ENCODE measurements at places on chromosomes 16 and 17. TPM values are rescaled to one million over a fixed set of nuclear protein-coding genes. Genes with fewer than 3 reads are reported as not detected.

GRCh38 chr17:47872651-47873161 lies 21.7 kb upstream of the SP6 start:
- no peak for DNase-seq

- DNase-seq = no peak
These were observed 4.2 kb downstream of the SRSF2 start for GRCh38 chr17:76732734-76733617.

- no peak for DNase-seq
These were observed 349.2 kb upstream of the SALL1 start for GRCh38 chr16:51500306-51500705.

GRCh38 chr17:13970531-13970930 lies 98.8 kb upstream of the COX10 start:
- DNase-seq = no peak

DNA sequence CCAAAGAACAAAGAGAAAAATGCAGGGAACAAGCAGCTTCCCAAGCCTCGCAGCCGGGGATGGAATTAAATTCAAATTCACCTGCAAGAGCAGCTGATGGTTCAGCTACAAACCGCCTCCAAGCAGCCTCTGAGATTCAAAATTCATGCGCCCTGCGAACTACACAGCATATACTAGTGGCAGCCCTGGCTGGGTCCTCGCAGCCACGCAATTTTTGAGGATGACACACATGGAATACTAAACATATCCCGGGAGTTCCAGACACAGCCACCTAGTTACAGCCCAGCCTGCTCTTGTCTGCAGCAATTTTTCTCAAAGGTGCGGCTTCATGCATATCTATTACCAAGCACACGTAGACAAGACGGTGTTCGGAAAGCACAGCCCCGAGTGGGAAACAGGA lies 35.9 kb upstream of the KIFC3 start:
- no peak for DNase-seq

DNA sequence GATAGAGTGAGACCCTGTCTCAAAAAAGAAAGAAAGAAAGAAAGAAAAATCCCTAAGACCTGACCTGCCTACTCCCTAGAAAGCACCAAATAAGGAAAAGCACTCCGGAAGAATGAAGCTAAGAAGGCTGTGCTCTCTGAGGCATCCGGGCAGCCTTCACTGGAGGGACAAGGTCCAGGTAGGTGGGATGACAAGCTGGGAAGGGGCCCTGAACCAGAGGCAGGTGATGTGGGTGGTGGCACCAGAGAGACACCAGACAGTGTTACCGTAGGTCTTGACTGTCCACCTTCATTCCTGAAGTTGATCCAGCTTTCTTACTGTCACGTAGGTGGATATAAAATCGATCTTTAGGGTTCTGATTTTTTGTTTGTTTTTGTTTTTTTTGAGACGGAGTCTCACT lies 26.3 kb downstream of the SMTNL2 start:
- no peak for DNase-seq

GRCh38 chr16:14179116-14179515 lies 108.0 kb downstream of the MRTFB start:
- no peak for DNase-seq

DNA sequence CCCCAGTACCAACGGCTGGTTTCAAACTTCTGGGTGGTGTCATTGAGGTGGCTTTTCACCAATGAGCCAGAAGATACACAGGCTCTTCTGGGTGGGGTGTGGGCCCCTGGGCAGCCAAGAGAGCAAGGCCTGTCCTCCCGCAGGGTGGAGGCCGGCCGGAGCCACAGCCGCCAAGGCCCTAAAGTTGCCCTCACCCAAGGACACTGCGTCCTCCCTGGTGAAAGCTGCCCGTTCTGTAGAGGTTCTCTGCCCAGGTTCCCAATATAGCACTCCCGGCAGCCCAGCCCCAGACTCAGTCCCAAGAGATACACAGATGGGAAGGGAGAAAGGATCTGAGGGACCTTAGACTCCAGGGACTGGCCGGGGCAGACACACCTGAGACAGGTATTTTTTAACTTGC lies 10.7 kb upstream of the CACNG1 start:
- DNase-seq = no peak

DNA sequence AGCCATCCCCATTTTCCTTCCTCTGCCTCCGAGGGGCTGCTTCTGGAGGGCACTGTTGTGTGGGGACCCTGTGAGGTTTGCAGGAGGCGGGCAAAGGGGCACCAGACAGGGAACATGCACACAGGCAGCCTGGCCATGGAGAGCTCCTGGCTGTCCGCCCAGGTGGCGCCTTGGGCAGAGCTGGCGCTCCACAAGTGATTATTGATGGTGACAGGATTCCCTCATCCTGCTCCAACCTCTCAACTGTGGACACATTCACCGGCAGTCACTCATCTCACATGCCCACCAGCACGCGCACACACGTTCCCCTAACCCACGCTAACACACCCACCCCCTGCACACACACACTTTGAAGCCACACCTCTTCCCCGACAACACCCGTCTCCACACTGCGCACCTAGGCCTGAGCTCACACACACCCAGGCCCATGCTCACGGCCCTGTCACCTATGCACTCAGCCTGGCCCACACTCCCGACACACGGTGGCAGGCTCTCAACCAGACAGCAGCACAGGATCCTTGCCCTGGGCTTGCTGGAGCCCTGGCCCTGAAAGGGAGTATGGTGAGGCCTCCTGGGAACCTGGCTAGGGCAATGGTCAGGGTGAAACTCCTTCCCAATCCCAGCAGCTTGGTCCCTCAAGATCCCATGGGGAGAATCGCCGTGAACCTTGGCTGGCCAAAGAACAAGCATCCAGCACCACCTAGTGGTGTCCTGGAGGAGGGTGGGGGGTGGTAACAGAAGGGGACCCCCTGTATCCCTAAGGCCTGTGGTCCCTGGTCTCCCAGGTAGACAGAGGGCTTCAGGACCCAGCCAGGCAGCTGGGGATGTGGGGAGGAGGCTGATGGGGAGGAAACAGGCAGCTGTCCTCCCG lies 3.6 kb downstream of the PNMT start:
- DNase-seq = peak; percentile 71

- DNase-seq = peak; percentile 44
These were observed 4.6 kb upstream of the ZNF747 start for GRCh38 chr16:30539000-30539964.

DNA sequence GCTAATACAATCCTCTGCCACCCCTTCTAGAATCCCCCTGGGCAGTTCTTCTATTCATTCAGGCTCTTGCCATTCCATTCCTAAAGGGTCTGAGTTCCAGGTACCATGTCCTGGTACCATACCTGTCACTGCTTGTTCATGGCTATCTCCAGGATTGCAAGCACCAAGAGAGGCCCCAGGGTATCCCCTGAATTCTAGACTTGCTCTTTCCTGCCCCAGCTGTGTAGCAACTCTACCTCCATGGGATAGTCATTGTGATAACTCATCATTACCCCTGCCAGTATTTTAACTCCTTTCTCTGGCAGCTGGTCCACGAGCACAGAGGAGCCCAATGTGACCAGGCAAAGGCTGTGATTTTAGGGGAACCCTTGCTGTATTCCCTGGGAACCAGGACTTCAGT lies 143.7 kb upstream of the CDH5 start:
- DNase-seq = no peak

DNA sequence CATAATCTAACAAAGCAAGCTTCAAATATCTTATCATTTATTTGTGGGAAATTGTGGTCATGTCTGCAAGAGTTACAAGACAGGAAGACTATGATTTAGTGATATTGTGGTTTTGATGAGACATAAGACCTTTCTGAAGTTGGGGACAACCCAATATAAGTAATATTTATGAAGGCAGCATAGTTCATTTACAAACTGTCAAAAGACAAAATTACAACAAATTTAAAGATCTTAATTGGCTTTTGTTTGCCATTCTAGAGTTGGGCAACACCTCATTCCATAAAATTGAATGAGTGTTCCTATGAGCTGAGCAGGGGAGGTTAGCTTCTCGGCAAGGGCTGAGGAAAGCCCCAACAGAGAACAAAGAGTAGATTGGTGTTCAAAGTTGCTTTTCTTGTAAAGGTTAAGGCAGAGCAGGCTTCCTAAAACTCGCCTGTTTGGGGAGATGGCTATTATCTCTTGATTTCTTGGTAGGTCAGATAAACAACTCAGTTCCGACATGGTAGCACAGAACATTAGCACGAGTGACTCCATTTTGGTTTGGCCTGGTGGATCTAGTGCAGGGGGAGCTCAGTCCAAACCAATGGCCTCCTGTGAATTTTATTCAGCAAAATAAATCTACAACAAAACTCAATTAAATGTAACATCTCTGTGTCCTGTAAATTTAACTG lies 10.9 kb upstream of the MMD start:
- no peak for DNase-seq

- DNase-seq = no peak
These were observed 1.2 kb downstream of the EPX start for GRCh38 chr17:58193641-58194255.

GRCh38 chr17:77801545-77802332 lies 156.8 kb upstream of the TNRC6C start:
- peak; percentile 7 for DNase-seq

GRCh38 chr17:81843713-81844326 lies 9.0 kb upstream of the PPP1R27 start:
- no peak for DNase-seq

GRCh38 chr17:80908211-80908610 lies 83.4 kb upstream of the CHMP6 start:
- DNase-seq = no peak

DNA sequence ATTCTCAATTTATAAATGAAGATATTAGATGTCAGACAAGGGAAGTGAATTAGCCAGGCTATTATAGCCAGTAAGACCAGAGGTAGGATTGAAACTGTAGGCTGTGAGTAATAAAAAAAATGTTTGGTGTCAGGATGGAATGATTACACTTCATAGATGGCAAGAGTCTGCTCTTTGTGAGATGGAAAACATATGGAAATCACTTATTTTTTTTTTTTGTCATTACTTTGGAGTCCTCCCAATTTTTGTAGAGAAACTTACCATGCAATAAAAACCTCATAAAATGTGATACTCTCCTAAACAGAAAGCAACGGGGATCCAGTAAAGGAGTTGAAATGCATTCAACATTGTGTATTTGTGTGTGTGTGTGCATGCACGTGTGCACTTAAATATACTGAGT lies 532.7 kb upstream of the CDH8 start:
- DNase-seq = no peak

GRCh38 chr16:69039333-69039941 lies 66.0 kb upstream of the HAS3 start:
- no peak for DNase-seq

DNA sequence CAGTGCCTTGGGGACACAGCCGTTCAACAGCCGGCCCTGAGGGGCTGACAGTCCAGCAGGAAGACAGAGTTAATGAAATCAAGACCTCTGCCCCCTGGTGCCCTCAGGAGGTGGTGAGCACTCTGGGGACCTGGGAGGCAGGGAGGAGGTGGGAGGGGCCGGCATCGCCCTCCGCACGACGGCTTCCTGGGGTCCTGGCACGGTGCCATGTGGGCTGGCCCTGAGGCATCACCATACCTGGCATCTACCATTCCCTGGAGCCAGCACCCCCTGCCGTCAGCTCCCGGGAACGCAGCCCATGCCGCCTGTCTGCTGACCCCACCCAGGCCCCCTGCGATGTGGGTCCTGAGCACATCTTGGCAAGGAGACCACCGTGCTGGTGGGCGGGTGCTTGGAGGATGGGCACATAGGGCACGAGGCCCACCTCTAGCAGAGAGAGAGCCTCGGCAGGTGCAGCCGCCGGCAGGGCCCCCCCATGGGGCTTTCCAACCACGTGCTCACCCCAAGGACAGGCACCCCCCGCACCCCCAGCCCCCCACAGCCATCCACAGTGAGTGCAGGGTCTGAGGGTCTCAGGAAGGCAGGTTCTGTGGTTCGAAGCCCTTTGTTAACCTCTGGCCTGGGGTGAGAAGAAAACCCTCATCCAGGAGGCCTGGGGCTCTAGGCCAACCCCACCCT lies 52.5 kb downstream of the ZFPM1 start:
- peak; percentile 67 for DNase-seq

Gene CPPED1
- total RNA-seq = 12.4 TPM

Gene VWA3A
- not detected for total RNA-seq

Gene ABCA8
- total RNA-seq = 72.2 TPM

Gene HOXB8
- 0.32 TPM for total RNA-seq

Gene TMED6
- total RNA-seq = 0.37 TPM

Gene HS3ST6
- total RNA-seq = not detected

Gene OR4D1
- not detected for total RNA-seq

Gene SPATA33
- total RNA-seq = 2.4 TPM

Gene KRT24
- total RNA-seq = not detected

Gene PROCA1
- 0.97 TPM for total RNA-seq

Gene KRTAP4-1
- not detected for total RNA-seq
